Activated CD4-positive, alpha-beta T cell treated with anti-CD3 and anti-CD28 coated beads, Interleukin-2, amount 50 U/mL, for 24 hours (primary cell): ENCODE measurements at places on chromosomes 16 and 17.

DNA sequence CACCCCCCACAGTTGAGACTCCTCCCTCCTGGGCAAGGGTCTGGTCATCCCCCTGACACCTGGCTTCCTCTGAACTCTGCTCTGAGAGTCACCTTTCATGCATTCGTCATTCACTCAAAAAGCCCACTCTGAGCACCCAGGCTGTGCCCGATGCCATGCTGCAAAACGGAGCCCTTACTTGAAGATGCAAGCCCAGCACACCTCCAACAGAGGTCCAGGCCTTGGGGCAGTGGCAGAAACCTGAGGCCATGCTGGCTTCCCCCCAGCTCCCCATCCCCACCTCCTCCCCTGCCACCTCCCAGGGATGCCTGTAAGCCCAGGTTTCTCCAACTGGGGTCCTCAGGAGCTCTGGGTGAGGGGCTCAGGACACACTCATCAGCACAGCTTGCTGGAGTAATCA lies 67.7 kb upstream of the TNRC6C start:
- no peak for DNase-seq

GRCh38 chr17:9028202-9028987 lies 7.1 kb downstream of the NTN1 start:
- DNase-seq: no peak

- DNase-seq: no peak
These were observed 9.5 kb upstream of the CENPT start for GRCh38 chr16:67856927-67857546.

DNA sequence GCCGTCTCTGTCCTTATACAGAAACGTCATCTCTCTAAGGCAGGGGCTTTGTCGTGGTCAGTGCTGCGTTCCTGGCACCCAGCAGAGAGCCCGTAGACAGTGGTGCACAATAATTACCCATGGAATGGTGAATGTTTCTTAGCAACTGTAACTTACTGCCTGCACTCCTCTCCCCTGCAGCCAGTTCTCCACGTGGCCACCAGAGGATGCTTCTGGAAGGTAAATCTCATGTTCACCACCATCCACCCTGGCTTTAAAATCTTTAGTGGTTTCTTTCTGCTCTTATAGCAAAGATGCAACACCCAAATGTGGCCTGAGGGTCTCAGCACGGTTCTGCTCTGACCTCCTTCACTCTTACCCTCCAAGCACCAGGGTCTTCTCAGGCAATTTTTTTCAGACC lies 150.8 kb downstream of the GRIN2A start:
- no peak for DNase-seq

GRCh38 chr16:19837984-19838707 lies 46.5 kb downstream of the GPRC5B start:
- DNase-seq: no peak

- no peak for DNase-seq
These were observed 33.8 kb downstream of the CCDC42 start for GRCh38 chr17:8710813-8711212.

DNA sequence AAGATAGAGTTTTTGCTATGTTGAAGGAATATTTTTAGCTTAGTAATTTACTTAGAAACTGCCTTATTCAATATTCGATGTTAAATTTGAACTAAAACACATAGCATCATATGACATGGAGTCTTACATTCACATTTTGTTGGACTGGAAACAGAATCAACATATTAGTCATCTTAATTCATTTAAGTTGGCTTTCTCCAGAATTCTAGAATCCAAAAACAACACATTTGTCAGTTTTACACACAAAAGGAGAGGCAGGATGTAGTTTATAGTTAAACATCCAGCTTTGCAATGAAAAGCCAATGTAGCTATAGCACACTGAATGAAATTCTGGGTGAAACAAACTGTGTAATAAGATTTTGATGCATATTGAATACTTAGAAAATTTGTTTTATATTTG lies 43.3 kb downstream of the WWOX start:
- no peak for DNase-seq

DNA sequence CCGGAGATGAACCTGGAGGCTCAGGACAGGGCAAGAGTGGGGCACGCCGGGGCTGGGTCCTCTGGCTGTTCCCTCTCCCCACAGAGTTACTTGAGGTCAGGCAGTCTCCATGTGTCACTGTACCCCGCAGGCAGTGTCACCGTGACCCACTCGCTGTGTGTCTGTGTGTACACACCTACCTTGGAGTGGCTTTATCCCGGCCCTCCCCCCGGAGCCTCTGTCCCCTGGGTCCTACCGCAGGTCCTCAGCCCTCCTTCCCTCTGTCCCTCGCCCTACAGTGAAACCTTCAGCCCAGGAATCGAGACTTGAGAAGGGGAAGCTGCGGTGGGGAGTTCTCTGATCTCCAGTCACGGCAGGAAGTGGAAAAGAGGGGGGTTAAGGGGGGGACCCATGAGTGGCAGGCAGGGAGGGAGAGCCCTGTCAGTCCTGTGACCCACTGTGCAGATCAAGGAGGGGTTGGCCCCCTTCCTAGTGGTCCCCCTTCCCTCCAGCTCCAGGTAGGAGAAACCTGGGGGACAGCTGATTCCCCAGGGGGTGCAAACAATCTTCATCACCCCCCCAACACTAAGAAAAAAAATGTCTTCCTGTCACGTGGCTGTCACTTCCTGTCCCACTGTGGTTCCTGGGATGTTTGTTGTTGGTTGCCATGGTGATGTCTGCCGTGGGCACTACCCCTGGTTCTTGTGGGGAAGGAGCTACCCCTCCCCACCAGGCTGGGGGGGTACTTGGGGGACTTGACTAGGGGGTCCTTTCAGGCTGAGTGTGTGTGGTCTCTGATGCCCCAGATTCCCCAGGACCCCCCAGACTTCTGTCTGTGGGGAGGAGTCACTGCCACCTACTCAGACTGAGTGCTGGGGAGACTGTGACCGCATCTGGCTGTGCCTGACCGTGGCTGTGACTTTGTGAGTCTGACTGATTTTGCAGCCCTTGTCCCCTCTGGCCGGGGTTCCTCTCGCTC lies 13.7 kb downstream of the RARA start:
- DNase-seq: peak; percentile 60

- no peak for DNase-seq
These were observed 28.1 kb upstream of the PECAM1 start for GRCh38 chr17:64418506-64419339.

DNA sequence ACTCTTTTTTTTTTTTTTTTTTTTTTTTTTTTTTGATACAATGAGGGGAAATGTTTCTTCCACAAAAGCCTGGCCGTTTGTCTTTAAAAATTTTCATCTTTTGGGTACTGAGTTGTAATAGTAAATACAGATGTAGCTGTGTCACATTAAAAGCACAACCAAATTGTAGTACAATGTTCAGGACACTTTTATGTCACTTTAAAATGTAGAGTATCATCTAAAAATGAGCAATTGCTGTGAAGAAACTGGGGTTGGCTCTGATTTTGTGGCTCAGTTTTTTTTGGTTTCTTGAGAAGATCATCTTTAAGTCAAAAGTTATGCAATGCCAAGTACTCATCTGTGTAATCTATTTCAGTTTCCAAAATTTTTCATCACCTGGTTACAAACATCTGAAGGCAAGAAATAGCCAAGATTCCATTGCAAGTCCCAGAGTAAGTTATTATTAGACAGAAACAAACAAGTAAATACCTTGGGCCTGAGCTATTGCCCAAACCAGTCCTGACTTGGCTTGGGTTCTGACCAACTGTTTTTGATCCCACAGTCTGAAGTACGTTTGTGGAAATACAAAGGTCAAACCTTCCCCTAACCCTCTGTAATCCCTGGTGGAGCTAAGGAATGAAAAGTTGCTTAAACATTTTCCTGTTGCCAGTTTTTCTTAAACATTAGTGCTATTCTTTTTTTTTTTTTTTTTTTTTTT lies 717.2 kb downstream of the WWOX start:
- no peak for DNase-seq

DNA sequence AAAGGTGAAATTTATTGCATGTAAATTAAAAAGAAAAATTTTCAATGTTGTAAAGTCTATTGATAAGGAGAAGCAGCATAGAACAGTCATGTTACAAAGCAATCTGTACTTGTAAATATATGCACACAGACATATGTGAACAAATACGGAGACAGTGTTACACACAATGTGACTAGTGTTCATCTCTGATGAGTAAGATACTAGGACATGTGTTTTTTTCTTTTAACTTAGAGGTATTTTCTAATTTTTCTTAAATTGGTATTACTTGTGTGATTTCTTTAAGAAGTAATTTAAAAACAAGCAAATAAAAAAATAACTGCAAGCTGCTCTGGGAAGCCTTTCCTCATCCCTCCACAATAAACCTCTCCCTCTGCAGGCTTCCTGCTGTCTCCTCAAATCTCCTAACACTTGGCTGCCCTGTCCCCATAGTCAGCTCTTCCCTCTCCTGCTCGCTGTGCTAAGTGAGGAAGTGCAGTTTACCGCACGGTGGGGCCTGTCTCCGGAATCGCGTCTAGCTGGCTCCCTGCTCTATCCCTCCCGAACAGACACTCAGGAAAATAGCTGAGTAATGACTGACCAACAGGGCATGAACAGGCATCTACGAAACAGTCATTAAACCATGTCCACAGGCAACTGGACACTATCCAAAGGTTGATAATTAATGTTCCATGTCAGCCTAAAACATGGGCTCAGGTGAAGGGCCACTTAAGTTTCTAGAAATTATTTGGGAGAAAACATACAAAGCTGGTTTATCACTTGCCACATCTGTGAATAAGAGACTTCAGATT lies 35.9 kb downstream of the CMTM4 start:
- DNase-seq: no peak

DNA sequence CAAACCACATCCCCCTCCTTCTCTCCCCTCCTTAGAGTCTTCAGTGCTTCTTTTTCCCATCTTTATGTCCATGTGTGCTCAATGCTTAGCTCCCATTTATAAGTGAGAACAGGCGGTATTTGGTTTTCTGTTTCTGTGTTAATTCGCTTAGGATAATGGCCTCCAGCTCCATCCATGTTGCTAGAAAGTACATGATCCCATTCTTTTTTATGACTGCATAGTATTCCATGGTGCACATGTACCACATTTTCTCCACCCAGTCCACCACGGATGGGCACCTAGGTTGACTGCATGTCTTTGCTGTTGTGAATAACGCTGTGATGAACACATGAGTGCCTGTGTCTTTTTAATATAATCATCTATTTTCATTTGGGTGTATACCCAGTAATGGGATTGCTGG lies 44.3 kb downstream of the SLC39A11 start:
- no peak for DNase-seq

DNA sequence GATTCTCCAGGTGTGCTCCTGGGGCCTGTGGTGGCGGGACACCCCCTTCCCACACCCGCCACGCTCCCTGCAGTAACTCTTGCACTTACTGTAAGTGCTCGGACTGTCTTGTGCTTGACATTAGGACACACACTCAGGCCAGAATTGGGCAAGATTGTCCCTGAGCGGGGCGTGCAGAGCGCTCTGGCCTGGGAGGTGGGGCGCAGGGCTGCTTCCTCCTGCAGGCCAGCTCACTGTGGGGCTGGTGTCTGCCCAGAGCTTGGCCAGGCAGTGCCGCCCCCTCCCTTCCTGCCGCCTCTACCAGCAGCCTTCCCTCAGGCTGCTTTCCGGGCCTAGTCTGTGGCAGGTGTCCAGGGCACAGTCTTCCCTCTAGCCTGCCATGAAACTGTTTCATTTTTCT lies 6.1 kb upstream of the ATP6V0C start:
- DNase-seq: no peak

DNA sequence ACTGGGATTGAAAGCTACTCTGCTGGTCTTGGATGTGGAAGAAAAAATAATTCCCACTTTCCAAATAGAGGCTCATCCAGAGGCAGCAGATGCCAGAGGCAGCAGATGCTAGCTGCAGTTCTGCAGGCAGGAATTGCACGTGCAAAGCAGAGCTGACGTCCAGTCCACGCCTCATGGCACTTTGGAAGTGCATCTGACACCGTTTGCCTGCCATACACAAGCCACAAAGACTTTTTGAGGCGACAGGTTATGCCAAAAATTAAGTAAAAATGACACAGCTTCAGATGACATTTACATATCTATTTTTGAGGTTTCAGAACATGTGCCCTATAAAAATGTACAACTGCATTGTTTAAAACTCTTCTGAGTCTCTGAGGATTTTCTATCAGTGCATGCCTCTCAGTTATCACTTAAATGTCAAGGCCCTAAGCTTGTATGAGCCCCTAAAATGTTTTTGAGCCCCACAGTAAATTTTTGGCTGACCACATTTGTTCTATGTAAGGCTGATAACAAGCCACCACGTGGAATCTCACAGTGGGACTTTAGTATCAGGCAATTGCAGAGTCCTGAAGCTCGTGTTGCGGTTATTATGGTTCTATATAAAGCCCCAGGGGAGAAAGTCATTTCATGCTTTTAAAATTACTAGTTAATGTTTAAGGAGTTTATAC lies 239.2 kb downstream of the PRKCA start:
- DNase-seq: no peak

DNA sequence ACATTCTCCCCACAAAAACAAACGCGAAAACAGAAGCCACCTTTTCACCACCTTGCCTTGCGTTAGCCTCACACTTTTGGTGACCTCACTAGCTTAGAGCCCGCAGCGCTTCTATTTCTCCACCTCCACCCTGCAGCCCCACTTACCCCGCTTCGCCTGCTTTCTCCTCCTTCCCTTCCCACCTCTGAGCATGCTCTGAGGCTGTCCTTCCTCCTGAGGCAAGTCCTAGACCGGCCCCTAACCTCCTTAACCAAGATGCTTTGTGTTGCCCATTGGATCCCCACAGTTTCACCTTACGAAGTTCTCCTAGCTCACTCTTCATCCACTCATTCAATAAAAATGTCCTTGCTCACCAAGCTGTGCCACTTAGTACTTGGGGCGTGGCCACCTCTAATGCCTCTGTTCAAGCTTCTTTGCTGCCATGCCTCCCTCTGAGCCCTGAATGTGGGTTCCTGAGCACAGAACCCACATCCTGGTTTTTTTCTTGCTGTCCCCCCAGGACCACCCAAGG lies 1.3 kb downstream of the GNGT2 start:
- DNase-seq: no peak

DNA sequence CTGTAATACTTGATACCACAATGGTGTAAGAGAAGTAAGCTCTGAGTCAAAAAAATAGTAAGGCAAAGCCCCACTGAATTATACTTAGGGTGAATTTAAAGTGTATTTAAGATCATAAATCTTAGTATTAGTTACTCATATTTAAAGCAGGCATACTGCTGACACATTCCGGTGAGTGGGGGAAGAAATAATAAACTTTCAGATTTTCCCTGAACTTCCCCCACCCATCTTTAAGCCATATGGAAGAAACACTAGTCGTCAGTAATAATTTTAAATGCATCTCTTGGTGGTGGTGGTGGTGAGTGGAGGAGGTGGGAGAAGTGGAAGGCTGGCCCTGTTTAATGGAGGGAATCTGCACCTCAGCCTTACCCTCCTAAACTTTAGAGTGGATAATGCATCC lies 20.5 kb downstream of the MPHOSPH6 start:
- DNase-seq: no peak

- DNase-seq: no peak
These were observed 1028.1 kb upstream of the EEF2KMT start for GRCh38 chr16:6125483-6126259.
